Upper lobe of left lung (tissue), 6 donors: ENCODE measurements at places on chromosomes 1 and 21. TPM values are rescaled to one million over a fixed set of nuclear protein-coding genes. Genes with fewer than 3 reads are reported as not detected.

GRCh38 chr1:197890936-197891335 is 11.5 kb upstream of the C1orf53 start:
- no peak for DNase-seq

The AIRE gene
- total RNA-seq = not detected

DNA sequence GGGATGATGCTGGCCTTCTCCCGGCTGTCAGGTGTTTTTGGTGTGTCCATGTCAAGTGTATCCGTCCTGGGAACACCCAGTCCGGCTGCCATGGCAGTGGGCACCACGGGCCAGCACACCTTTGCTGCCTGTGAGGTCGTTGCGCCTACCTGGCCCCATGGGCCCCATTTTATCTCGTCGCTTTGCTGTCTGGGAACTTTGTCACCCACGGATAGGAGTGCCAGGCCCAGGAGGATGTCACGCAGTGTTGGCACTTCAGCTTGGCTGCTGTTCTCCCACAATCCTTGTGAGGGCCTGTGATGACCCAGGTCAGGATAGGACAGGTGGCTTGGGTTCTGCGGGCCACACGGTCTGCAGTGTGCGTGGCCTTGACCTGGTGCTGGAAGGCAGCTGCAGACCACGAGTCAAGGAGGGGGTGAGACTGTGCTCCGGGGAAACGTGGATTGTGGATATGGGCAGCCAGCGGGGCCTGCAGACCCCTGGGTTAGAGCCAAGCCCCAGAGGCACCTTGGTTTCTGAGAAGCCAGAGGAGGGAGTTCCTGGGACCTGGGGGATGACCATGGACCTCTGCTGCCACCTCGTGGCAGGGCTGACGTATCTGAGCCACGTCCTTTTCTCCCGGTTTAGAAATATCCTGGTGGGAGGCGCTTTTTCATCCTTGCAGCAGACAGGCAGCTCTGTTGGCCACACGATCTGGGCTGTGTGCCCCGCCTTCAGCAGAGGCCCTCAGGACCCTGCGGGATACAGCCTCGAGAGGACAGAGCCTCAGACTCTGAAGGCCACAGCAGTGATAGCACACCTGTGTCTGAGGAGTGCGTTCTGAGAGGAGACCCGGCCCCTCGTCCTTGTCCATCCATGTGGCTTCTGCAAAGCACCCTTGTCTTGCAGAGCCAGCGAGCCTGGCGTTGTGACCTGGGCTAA is 161.1 kb upstream of the COL6A1 start:
- DNase-seq = no peak

The HEYL gene
- 15.4 TPM for total RNA-seq

DNA sequence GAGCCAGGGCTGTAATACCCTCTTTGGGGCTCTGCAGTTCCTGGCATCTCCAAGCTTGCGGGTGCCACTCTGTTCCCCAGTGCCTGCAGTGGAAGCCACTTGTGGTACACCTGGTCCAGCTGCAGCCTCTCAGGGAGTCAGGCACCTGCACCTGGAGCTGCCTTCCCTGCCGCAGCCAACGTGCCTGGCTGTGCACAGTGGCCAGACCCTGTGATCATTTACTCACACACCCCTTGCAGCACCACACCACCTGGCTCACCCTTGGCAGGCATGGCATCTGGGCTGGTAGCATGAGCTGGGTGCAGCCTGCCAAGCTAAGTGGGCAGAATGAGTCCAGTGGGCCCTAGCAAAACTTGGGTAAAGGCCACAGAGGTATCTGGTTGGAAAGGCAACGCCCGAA is 51.1 kb upstream of the NTPCR start:
- peak; percentile 37 for DNase-seq

- DNase-seq = no peak
Measured at GRCh38 chr1:86062453-86062852, 94.1 kb downstream of the COL24A1 start.

GRCh38 chr1:22710701-22711049 is at the start of gene EPHB2:
Gene EPHB2, plus strand, starts transcription at chr1:22710839. Its CDS starts 144 bp downstream, at chr1:22710983.
- DNase-seq = peak; percentile 90

DNA sequence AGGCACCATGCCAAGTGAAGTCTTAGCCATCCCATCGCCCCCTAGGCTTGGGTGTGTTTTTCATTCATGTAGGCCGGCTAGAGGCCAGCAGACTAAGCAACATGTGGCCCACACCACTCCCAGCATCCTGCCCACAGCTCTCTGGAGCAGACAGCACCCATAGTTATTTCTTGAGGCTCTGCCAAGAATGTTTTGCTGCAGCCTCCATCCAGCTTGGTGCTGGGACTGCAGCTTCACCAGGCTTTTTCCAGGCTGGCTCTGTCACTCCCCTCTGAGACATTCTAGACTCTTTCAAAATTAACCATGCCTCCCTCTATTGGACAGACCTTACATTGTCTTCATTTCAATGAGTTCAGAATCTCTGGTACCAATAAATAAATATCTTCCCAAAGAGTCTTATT is 104.2 kb downstream of the DUSP10 start:
- no peak for DNase-seq

DNA sequence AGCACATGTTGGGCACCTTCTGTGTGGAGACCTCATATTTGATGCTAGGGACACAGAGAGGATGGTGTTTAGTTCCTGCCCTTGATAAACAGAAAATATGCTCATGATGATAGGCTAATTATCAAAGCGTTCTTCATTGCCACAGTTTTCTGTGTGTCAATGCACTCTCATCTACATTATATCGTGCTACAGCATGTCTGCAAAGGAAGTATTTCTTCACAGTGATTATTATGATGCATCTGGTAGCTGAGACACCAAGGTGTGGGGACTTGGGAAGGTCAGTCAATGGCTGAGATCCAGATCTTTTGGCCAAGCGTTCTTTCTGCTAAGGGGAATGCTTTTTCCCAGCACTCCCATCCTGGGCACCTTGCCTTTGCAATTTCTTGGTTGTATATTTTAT is 321.2 kb downstream of the PBX1 start:
- DNase-seq = no peak

The FASLG gene
- 0.46 TPM for total RNA-seq

The BARHL2 gene
- total RNA-seq = not detected

GRCh38 chr1:200328379-200328778 is 81.5 kb downstream of the ZNF281 start:
- DNase-seq = no peak

- DNase-seq = no peak
Measured at GRCh38 chr1:55305735-55306134, 90.6 kb upstream of the USP24 start.

GRCh38 chr1:79151006-79151796 is 144.7 kb upstream of the ADGRL4 start:
- no peak for DNase-seq

GRCh38 chr1:224747578-224747977 is 131.5 kb downstream of the CNIH3 start:
- no peak for DNase-seq

DNA sequence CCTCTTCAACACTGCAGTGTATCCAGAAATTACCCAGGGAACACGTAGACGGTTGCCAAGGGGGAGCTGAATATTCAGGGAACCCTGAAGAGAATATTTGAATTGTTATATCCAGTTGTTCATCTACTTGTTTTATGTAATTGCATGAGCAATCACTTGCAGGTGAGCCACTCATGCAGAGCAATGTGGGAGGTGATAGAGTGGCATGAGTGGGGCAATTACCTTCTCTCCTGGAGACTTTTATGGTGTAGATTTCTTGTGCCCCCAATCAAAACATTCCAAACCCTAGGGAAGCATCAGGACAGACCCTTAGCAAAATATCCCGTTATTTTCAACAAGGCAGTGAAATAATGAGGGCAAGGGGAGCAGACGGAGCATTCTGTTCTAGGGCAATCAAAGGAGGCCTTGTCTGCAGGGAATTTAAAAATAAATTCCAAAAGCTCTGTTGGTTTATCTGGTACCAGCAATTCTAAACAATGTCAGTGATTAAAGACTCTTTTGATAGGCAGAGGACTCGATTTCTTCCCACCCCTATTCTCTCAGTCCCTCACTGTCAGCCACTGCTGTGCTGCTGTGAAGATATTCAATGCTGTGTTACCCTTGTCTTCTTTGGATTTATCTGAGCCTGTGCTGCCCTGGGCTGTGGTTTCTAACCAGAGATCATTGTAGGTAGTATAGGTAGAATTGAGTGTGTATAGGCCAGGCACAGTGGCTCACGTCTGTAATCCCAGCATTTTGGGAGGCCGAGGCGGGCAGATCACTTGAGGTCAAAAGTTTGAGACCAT is 180.2 kb upstream of the MAP1LC3C start:
- DNase-seq = no peak

- peak; percentile 89 for DNase-seq
Measured at GRCh38 chr1:228416217-228416933, at the start of gene TRIM17. Gene TRIM17, minus strand, starts transcription at chr1:228416861. Its CDS starts 1,789 bp downstream, at chr1:228415072.

- DNase-seq = peak; percentile 93
Measured at GRCh38 chr1:211260141-211261107, 1.3 kb downstream of the RCOR3 start.

DNA sequence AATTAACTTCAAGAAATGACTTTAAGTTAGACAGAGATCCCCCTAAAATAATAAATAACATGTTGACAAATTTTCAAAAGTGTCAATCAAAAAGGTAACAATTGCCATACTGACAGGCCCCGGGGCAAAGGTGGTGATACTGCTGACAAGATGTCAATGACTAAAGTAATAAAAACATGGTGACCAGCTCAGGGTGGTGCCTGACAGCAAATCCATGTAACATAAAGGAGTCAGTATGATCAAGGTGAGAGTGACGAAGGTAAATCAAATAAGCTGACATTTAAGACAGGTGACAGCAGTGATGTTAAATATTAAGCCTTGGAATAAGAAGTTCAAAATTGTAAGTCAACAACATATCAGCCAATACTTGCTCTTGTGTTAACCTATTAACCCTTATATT is 387.5 kb downstream of the DPYD start:
- DNase-seq = no peak

The CD247 gene
- total RNA-seq = 9.4 TPM

The IL19 gene
- not detected for total RNA-seq

GRCh38 chr1:97632075-97632474 is 288.8 kb downstream of the DPYD start:
- DNase-seq = no peak

The SUSD4 gene
- 3.8 TPM for total RNA-seq

DNA sequence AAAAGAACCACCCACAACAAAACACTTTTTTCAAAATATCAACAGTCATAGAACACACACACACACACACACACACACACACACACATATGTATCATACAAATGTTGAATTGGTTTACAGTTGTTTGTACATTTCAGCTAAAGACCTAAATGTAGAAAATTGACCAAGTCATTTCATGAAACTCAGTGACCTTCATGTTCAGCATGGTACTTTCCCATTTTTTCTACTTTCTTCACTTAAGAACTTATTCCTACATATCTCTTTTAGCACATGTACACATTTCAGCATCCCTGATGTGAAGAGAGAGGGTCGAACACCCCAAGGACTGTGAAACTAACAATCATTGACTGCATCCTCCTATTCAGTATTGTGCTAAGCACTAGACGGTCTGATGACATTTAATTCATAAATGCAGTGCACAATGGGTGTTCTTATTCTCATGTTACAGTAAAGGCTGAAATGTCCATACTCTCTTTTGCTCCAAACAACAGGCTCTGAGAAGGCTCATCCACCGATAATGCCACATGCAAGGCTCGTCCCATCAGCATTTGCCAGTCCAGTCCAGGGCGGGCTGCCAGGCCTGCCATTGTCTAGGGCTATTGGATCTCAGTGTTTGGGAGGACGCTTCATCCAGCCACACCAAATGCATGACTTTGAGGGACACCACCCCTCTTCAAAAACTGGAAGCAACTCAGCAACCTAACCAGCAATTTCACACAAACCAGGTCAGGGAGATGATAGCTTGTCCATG is 150.1 kb upstream of the RUNX1 start:
- DNase-seq = no peak

- no peak for DNase-seq
Measured at GRCh38 chr1:229365569-229365968, 22.7 kb upstream of the CCSAP start.

The TAS1R1 gene
- 0.11 TPM for total RNA-seq

- DNase-seq = no peak
Measured at GRCh38 chr1:26794391-26794790, 6.6 kb downstream of the PIGV start.

The PLEKHG5 gene
- total RNA-seq = 13.5 TPM
